ENCODE measurements at places on chromosomes 1 and 21.
A peak's percentile ranks its signal among the peaks of the same experiment; 100 is the strongest.

DNA sequence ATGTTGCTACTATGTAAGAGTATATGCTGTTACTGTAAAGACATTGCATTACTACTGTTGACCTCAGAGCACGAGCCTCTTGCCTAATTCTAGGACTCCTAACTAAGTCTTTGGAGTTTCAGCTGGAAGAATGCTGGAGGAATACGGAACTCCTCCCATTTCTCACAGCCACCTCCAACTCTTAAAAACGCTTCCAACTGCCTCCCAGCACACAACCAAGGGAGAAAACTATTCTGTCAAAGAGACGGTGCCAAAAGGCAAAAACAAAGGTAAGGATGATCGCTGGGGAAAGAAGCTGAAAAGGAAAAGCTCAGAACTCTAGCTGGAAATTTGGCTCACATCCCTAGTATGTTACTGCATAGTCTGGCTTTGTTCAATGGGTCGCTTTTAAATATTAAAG is at the start of gene FMO2:
FMO2 (plus strand) TSS at position 210 of the 400 bp plus-strand sequence. CDS start 414 bp downstream, outside the sequence.
- DNase-seq: no peak

DNA sequence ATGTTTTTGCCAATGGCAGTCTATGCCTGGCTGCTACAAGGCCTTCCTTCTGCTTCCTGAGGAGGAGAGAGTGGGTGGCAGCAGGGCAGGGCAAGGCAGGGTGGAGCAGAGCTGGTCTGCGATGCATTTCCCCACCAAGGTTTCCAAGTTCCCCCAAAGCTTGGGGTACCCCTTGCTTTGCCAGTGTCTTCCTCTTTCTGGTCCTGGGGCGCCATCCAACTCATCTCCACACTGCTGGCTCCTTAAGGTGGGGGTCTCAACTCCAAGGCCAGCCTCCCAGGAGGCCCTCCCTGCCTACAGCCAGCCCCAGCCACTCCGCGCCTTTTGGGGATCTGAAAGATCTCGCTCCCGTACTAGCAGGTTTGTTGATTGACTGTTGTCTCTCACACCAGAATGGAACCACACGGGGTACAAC is 3.9 kb upstream of the SKI start:
- DNase-seq: no peak

DNA sequence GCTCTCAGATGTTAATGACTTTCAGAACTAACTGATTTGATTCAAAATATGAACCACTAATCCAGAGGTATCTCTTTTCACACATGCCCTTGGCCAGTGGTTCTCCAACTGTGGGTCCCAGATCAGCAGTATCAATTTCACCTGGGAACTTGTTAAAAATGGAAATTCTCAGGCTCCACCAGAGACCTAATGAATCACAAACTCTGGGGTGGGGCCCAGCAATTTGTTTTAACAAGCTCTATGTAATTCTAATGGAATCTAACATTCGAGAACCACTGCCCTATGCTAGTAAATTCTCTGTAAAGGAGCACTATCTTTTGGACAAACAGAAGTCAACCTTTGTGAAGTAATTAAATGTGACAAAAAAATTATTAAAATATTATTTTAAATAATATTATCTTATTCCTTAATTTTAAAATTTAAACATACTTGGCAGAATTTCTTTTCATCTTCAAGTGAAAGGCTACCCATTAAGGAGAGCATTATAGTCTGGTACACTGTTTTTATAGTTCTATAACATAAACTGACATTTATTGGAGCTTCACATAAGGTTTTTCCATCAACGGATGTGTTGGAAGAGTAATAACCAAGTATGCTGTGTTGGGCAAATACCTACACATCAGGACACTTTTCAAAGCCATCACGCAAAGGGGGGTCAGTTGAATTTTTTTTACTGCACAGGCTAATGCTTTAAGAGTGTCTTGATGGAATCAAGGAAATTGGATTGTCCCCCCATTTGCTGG is 130.4 kb downstream of the LHX4 start:
- no peak for DNase-seq

DNA sequence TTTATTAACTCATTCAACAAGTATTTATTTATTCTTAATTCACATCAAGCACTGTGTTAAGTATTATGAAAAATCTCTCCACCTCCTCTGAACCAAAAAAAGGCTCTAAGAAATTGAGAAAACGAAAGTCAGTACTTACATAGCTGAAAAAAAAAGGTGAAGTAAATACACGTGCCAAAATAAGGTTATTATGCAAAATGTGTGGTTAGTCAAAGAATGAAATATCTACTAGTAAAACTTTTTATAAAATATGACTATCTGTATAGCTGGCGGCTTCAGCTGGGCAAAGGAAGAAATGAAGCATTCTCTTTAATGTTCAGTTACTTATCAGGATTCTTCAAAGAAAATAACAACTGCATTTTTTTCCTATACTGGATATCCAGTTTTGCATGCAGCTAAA is 35.5 kb upstream of the ASPM start:
- DNase-seq: no peak

DNA sequence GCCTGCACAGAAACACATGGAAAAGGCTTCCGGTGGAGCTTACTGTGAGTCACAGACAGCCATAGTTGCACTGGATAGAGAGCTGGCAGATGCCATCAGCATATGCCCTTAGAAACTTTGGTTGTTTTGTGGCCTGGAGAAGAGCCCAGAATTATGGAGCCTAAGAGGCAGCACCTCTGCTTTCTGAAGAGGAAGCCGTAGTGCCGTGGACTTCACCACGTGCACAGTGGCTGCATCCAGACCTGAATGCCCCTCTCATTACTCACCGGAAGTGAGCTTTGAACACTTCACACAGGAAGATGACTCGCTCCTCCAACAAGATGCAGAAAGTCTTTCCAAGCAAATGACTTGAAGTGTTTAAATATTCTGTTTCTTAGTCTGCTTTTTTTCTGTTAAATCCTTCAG is 28.4 kb downstream of the JUN start:
- peak; percentile 93 for DNase-seq

DNA sequence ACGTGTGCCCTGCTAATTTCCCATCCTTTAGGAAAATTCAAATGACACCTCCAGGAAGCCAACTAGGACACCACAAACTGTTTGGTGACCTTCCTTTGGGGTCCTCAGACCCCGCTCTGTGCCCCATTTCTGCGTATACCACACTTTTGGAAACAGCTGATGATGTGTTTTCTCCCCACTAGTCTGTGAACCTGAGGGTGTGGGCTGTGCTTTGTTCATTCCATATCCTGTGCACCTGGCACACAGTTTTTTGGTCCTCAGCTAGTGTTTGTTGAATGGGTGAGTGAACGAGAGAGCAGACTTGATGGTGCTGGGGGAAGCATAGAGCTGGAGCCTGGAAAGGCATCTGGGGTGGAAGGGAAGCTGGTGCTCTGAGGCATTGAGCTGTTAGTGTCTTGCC is 48.6 kb downstream of the RPS6KA1 start:
- DNase-seq: no peak

GRCh38 chr1:164504749-164505148 is 54.2 kb upstream of the PBX1 start:
- no peak for DNase-seq

DNA sequence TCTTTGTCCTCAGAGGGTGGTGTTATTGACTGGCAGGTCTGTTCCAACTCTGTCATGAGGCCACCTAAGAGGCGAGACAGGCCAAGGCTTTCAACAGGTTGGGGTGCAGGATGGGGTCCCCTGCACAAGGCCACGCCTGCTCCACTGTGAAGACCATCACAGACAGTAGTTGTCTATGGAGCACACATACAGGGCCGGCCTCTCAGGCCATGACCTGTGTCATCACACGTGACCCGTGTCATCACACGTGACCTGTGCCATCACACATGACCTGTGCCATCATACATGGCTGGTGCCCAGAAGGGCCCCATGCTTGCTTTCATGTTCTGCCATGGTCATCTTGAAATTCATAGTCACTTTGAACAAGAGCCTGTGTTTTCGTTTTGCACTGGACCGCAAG is 91.9 kb downstream of the ARHGEF10L start:
- no peak for DNase-seq

All from AG09319 (cell line).